Chondrocyte (in vitro differentiated cells): ENCODE measurements at places on chromosomes 2 and 18. TPM values are rescaled to one million over a fixed set of nuclear protein-coding genes. Genes with fewer than 3 reads are reported as not detected.

The POTEI gene
- 0.07 to 1.2 TPM (median 1.0 TPM) in 3 replicates for total RNA-seq

The FBXO15 gene
- total RNA-seq: 0.57 to 0.95 TPM (median 0.92 TPM) in 3 replicates

The DSEL gene
- 49.3 to 86.6 TPM (median 49.8 TPM) in 3 replicates for total RNA-seq

The CIB4 gene
- total RNA-seq: not detected in 3 replicates

The PRPF40A gene
- total RNA-seq: 62.5 to 69.7 TPM (median 67.6 TPM) in 3 replicates

The MPPE1 gene
- total RNA-seq: 37.7 to 40.4 TPM (median 38.2 TPM) in 3 replicates

The TTN gene
- not detected in 3 replicates for total RNA-seq

The REEP1 gene
- total RNA-seq: 2.4 to 3.1 TPM (median 2.6 TPM) in 3 replicates

The C2orf80 gene
- total RNA-seq: not detected in 3 replicates

The ZBTB14 gene
- total RNA-seq: 11.9 to 14.3 TPM (median 12.9 TPM) in 3 replicates

The CYP1B1 gene
- 60.6 to 135 TPM (median 133 TPM) in 3 replicates for total RNA-seq

The RAB1A gene
- total RNA-seq: 183 to 202 TPM (median 192 TPM) in 3 replicates

The EVX2 gene
- not detected in 3 replicates for total RNA-seq

The GKN2 gene
- total RNA-seq: not detected in 3 replicates

The SKOR2 gene
- total RNA-seq: not detected in 3 replicates

The TTC39C gene
- 6.6 to 11.2 TPM (median 10.4 TPM) in 3 replicates for total RNA-seq
